ENCODE measurements at places on chromosomes 12 and 14.

- DNase-seq: peak; percentile 43
Measured at GRCh38 chr14:96598332-96598928, 96.2 kb downstream of the PAPOLA start.

DNA sequence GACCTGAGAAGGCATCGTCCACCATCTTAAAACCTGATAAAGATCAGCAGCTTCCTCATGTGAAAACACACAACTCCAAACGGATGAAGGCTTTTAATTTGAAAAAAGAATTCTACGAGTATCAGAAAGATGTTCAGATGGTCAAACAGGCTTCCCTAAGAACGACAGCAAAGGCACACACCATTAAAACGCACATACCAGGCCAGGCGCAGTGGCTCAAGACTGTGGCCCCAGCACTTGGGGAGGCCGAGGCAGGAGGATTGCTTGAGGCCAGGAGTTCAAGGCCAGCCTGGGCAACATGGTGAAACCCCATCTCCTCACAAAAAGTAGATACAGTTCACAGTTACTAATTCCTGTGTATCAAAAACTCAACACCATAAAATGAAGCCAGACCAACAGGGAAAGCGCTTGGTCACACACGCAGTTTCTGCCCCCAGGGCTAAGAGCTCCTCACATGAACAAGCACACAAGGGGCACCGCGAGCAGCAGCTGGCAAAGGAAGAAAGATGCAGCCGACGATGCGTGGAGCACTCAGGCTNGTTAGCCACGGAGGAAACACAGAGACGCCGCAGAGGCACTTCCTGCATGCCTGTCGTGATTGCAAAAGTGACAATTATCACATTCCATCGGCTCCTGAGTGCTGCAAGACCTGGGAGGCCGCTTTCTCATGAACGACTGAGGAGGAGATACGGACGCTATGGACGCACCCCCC is 78.0 kb downstream of the NOC4L start:
- DNase-seq: peak; percentile 62

DNA sequence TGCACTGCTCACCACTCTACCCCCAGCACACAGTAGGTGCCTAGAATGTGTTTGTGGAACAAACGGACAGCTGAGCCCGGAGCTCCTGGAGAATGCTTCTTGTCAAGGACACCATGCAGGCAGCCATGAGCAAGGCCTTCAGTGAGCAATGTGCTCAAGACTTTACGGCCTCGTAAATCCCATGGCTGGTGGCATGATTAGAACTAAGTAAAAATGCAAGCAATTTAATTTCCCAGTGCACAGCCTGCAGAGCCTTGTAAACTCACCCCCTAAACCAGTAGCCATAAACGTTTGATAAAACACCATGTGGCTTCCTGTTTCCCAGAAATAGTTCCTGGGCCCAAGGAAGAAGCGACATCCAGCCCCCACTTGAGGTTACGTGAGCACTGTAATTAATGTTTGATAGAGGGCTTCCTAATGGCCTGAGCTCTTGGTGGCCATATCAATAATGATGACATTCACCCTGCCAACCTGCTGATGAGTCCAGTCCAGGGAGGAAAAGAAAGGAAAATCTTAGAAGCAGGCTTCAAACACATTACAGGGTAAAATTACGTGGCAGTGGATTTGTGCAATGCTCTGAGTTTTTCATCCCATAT is 36.4 kb upstream of the FICD start:
- no peak for DNase-seq

GRCh38 chr12:43332977-43333640 is 218.9 kb downstream of the ADAMTS20 start:
- DNase-seq: peak; percentile 85

- no peak for DNase-seq
Measured at GRCh38 chr12:15801770-15802744, 12.9 kb upstream of the EPS8 start.

DNA sequence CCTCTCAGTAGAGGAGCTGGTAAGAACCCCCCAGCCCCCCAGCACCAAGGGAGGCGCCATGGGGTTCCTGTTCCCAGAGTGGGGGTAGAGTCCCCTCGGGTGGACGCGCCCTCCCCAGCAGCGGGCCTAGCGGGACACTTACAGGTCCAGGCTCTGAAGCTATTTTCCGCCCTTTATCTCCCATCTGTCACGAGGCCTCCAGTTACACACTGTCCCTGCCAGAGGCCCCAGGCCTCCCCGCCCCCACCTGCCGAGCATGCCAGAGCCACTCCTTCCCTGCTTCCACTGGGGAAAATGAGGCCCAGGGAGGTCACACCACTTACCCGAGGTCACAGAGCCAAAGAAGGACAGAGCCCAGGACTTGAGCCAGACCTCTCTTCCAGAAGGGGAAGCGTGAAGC is 3.1 kb downstream of the C14orf180 start:
- DNase-seq: peak; percentile 16

DNA sequence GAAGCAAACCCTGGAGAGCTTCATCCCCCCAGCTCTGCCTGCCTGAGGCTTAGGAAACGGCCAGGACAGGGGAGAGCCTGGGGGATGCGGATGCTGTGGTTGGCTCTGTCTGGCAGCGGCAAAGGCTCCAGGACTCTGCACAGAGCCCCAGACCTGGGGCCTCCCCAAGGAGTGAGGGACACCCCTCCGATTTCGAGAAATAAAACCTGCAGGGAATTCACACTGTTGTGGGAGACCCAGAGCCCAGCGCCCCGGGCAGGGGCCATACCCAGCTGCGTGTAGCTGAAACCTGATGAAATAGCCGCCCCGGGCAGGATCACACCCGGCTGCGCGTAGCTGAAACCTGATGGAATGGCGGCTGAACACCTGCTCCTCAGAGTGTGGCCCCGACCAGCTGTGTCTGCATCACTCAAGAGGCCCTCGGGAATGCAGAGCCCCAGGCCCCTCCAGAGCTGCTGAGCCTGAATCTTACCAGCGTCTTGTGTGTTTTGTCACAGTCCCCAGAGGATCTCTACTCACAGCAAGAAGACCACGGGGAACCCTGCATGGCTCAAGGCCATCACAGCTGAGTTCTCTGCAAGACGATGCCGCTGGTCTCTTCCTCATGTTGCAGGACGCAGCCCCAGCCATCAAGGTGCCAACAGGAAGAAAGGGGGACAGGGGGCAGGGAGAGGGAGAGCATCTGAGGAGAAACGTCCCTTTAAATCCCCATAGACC is 46.5 kb upstream of the GALNT9 start:
- DNase-seq: no peak

DNA sequence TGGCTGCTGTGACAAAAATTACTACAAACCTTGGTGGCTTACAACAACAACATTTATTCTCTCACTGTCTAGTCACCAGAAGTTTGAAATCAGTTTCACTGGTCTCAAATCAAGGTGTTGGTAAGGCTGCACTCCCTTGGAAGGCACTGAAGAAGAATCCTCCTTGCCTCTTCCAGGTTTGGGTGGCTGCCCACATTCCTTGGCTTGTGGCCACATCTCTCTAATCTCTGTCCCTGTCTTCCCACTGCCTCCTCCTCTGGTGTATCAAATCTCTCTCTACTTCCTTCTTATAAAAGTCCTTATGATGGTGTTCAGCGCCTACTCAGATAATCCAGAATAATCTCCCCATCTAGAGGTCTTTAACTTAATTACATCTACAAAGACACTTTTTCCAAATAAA is 31.0 kb downstream of the PLCZ1 start:
- no peak for DNase-seq

DNA sequence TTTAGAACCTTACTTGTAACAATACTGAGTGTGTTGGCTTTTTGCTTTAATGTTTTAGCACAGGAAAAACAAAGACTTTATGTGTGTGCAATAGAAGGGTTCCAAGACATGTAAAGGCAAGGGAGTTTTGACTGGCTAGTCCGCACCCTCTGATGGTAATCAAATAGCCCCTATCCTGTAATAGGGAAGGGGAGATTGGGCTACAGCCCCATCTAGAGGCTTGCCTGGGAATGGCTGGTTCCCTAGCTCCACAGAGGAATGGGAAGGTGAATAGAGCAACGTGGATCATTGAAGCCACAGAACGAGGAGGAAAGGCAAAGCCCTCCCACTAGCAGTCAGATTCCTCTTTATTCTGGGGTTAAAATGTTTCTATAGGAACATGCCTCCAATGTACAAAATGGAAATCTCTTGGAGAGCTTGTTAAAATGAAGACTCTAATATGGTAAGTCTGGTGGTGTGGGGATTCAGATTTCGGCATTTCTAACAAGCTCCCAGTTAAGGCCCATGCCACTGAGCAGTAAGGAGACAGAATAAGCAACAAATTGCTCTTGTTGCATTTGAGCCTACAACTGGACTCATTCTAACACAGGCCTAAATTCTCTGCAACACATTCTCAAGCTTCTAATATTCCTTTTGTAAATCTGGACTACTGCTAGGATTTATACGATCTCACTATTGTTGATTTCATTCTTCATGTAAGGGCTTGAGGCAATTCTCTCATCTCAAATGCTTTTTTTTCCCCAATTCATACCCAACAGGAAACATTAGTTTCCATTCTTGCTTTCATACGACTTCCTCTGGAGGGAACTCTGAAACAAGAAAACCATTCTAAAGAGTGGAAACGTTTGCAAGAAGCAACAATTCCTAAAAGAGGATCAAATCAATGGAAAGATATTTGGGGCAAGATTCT is 57.1 kb downstream of the NIN start:
- DNase-seq: peak; percentile 21

DNA sequence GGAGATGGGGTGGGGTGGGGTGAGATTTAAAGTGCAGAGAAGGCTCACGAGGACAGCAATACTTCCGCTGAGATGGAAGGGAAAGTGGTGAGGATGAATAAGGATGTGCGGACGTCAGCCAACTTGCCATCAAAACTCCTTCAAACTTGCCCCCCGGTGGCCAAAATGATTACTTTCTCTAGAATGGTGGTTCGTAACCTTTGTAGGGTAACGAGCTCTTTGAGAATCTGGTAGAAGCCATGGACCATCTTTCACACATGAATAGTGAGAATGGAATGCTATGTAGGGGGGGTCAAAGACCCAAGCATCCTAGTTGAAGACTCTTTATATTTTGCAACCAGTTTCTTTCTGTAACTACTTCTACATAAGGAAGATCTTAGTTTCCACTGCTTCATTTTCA is 245.9 kb upstream of the DDHD1 start:
- DNase-seq: no peak

DNA sequence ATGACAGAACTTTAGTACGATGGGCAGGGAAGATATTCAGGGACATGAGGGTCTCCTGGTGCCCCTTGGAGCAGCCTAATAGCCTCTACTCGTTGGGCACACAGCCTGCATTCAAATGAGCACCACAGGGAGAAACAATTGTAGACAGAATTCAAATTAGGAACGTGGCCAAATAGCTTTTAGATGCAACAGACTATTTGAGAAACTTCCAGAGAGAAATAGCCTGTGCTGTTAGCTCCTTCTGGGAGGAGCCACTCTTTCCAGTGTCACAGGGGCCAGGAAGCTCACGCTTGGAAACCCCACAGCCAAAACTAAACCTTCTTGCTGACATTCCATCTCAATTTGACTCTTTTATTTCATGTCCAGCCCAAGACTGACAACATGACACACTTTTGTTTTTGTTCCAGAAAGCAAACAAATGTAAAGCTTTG is 114.5 kb downstream of the RPAP3 start:
- DNase-seq: no peak

GRCh38 chr12:32780071-32780470 is 24.4 kb upstream of the YARS2 start:
- no peak for DNase-seq

DNA sequence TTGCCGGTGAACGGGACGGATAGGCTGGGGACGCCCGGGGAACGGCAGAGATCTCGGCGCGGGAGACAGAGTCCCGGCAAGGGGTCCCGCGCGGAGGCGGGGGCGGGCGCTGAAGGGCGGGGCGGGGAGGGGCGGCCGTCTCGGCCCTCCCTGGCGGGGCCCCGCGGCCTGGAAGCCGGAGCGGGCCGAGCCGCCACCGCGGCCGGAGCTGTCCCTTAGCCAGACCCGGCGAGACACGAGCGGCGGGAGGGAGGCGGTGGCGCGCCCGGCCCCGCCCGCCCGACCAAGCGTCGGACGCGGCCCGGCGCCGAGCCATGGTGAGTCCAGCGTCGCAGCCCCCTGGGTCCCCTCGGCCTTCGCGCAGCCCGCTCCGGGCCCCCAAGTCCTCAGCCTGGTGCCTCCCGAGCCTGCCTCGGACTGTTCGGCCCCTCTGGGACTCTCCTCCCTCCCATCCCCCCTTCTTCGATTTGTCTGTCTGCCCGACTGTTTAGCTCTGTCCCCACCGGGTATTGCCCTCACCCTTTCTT is at the start of gene ARHGEF40:
Gene ARHGEF40, plus strand, starts transcription at position 222 of the 527 bp plus-strand sequence. Its CDS starts 93 bp downstream, at position 315.
- no peak for DNase-seq

- no peak for DNase-seq
Measured at GRCh38 chr12:70962226-70962794, 41.8 kb upstream of the PTPRR start.

GRCh38 chr12:94954948-94955592 is 48.4 kb downstream of the NDUFA12 start:
- no peak for DNase-seq

GRCh38 chr12:112837629-112838197 is 46.2 kb downstream of the RPH3A start:
- DNase-seq: no peak

DNA sequence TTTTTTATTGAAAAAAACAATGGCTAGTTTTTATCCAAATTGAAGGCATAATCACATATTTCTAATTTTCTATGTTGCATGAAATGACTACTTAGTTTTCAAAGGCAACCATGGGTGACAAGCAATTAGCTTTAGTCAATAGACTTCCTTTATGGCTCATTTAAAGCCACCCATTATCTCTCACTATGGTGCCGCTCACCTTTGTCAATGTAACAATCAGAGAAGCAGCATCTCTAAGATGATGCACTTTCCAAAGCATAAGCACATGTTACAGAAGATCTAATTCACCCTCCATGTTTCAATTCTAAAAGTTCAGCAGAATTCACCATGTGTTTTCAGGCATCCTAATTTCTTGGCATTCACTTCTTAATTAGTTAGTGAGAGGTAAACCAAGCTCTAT is 166.6 kb upstream of the RPL10L start:
- DNase-seq: no peak

- DNase-seq: no peak
Measured at GRCh38 chr14:92841930-92842329, 47.8 kb downstream of the GOLGA5 start.

- no peak for DNase-seq
Measured at GRCh38 chr12:113189361-113189760, 3.8 kb downstream of the RITA1 start.

DNA sequence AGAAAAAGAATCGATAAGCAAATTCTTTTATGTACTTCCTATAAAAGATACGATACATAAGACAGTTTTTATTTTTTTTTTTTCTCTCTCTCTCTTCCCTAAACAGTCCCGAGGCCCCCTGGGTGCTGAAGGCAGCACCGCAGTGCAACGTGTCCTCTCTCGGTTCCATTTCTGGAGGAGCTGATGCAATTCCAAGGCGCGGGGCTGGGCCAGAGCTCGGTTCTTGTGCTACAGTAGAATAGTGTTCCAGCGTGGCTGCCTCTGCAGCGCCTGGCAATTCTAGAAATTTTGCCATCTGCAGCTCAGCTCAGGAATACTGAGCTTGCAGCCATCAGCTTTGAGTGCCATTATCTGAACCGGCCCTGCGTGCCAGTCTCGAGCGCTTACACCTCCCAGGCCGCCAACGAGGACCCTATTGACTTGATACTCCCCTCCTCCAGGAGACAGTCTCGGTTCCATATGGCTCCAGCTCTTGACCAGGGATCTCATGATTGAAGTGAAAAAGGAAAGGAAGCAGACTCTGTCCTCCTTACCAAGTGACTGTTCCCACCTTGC is 630 bp downstream of the ALDH1L2 start:
- peak; percentile 45 for DNase-seq
